Stimulated activated naive CD4-positive, alpha-beta T cell treated with Interleukin-2 at 50 U/mL for 16 hours (primary cell): ENCODE measurements at places on chromosomes 5 and 9.

DNA sequence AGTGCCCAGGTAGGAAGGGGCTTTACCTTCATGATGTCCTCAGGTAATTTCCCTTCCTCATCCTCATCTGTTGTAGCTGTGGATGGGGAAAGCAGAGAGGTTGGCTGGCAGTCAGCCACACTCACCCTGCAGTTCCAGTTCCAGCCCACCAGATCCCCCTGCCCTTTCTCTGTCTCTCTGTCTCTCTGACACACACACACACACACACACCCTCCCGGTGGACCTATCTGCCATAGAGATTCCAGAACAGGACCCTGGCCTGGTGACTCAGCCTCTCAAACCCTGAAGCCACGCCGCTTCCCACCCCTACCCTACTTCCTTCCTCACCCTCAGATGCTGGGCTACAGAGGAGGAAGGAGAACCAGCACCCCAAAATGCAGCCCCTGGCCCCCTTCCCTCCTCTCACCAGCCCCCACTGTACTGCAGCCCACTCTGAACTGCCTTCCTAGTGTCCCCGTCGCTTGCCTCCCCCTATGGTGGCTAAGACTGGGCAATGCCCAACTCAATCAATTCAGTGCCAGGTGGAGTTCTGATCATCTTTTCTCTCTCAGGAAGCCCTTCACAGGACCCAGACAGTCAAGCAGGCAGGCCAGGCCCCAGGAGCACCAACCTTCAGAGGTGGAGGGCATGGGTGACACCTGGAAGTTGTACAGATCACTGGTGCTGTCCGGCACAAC is 4.8 kb downstream of the IRF1 start:
- DNase-seq: no peak

GRCh38 chr5:58182287-58182841 is 277.5 kb downstream of the PLK2 start:
- DNase-seq: no peak

- no peak for DNase-seq
Measured at GRCh38 chr9:1550636-1551035, 464.5 kb upstream of the SMARCA2 start.

- DNase-seq: no peak
Measured at GRCh38 chr9:7186175-7186574, 428.4 kb downstream of the KDM4C start.

DNA sequence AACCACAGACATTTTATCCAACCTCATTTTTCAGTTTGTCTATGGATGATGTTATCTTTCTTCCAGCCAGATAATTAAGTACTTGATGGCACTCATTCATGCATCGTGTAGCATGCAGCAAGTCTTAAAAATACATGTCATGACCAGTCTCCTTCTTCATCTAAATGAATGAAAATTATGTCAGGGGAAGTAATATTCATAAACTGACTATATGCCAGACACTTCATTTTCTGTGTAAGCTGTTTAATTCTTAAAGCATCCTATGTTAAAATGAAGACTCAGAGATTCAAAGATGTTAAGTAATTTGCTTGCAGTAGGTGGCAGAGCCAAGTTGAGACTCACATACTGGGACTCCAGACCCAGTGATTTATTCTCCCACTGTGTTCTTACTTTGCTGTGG is 181.7 kb upstream of the CD180 start:
- DNase-seq: no peak

GRCh38 chr5:96256795-96257470 is 176.1 kb downstream of the PCSK1 start:
- no peak for DNase-seq

DNA sequence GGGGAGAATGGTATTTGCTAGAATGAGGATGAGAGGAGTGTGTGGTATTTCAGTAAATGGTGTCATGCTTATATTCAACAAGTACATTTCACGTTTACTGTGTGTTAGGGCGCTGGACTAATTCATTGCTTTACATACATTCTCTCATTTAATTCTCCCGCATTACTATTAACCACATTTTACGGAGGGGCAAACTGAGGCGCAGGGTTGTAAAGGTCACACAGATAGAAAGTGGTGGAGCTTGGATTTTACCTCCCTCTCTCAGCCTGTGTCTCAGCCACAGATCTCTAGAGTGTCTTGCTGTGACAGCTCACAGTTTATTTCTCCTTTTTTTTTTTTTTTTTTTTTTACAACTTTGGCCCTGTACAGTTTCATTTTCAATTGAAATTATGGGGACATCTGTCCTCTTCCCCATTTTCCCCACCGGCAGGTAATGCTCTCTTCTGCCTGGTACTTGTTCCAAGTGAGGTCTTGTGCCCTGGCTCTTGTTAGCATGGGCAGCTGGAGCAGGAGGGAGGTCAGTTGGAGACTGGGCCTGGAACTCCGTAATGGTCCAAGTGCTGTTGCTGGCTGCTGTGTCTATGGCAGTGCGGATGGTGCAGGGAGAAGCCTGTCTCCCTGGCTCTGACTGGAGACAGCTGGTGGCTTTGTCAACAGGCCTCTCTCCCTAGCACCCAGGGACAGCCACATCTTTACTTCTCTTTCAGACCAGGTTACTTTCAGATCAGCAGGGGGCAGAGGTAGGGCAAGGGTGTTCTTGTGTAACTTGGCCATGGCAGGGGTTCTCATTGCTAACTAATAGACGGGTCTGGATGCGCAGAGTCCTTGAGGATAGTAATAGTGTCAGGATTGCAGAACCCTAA is 20.5 kb upstream of the NDST1 start:
- no peak for DNase-seq

GRCh38 chr5:83149671-83150070 is 72.3 kb downstream of the XRCC4 start:
- DNase-seq: no peak

- no peak for DNase-seq
Measured at GRCh38 chr5:114977979-114978573, 191.6 kb downstream of the TRIM36 start.

- no peak for DNase-seq
Measured at GRCh38 chr5:58486290-58486689, 4.9 kb upstream of the GAPT start.

GRCh38 chr9:22211588-22212360 is 202.7 kb upstream of the CDKN2B start:
- no peak for DNase-seq

DNA sequence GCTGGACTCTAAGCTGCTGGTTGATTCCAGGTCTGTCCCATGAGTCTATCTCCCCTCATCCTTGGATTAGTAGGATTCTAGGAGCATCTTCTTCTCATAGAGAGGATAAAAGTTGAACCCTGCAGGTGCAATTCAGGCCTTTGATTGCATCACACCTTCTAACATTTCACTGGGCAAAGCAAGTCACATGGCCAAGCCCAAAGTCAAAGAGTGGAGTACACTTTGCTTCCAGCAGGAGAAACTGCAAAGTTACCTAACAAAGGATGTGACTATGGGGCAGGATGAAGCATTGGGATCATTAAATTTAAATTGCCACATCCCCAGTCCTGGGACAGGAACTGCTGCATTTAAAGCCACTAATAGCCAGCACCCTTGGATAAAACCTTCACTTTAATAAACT is 51.0 kb upstream of the EGFLAM start:
- DNase-seq: no peak

DNA sequence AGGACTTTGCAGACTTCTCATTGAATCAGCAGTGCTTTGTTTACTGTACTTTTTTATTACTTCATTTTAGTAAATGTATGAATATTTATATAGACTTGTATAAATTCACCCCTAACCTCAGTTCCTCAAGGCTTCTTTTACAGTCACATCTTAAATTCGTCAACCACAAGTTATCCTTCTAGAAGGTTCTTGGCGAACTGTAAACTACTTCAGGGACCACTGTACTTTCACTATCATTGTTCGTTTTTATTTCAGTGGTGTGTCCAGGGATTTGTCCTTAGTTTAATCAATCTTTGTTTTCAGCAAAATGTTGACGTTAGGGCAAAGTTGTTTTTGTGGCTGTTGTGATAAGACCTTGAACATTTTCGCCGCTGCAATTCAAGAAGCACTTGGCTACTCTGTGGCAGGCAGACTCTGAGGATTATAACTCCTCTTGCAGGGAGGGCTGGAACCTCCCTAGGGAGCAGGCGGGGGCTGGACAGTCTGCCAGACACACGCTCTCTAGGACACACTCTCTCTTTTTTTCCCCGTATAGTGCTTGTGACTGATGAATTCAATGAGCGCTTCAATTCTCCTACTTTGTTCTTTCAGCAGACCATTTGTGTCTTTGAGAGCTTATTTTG is 252.8 kb downstream of the FBXL7 start:
- no peak for DNase-seq

- peak; percentile 2 for DNase-seq
Measured at GRCh38 chr9:112443200-112443599, 43.4 kb upstream of the KIAA1958 start.

DNA sequence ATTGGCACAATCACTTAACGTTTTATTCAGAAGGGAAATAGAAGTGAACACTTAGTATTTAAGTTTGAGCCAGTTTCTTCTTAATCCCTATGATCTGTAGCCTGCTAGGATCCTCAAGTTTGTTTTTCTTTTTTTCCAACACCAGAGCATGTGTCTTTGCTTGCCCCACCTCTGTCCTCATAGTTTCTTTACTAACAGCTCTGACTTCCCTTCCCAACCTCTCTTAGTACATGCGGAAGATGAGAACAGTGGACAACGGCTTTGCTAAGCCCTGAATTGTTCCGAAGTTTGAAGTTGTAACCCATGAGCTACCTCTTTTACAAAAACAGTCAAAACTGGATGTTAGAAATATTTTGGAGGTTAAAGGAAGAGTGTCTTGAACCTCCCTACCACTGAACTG is 61.7 kb upstream of the TAF11L2 start:
- no peak for DNase-seq

DNA sequence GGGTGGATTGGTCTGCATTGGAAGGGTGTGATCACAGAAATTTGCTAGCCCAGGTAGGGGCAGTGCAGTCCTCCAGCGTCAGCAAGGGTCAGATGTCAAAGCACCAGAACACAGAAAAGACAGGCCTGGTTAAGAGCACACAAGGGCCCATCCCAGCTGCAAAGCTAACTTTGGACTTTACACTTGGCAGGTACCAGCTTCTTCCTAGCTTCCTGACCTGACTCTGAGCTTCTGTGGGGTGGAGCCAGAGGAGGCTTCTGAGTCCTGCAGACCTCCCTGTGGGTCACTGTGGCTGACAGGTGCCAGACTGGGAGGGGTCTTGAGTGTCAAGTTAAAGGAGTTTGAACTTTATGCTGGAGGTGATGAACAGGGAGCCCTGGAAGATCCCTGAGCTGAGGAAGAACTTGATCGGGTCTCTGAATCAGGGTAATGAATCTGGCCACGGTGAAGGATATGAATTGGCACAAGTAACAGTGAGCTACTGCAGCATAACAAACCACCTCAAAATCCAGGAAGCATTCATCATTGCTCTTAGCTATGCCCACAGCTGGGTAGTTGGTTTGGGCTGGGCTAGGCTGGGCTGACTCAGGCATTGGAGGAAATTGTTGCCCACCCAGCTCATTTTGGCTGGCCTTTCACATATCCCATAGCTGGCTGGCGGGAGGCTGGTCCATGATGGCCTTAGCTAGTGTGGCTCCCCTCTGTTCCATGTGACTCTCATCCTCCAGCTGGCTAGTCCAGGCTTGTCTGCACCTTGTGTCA is 63.4 kb downstream of the BARX1 start:
- no peak for DNase-seq

- no peak for DNase-seq
Measured at GRCh38 chr9:137756045-137756744, 121.4 kb upstream of the CACNA1B start.

- DNase-seq: peak; percentile 18
Measured at GRCh38 chr5:32443145-32443540, 1.4 kb downstream of the ZFR start.

- DNase-seq: no peak
Measured at GRCh38 chr9:123311250-123311752, 42.9 kb upstream of the STRBP start.

GRCh38 chr9:135664266-135664665 is 1.2 kb downstream of the LCN9 start:
- no peak for DNase-seq

DNA sequence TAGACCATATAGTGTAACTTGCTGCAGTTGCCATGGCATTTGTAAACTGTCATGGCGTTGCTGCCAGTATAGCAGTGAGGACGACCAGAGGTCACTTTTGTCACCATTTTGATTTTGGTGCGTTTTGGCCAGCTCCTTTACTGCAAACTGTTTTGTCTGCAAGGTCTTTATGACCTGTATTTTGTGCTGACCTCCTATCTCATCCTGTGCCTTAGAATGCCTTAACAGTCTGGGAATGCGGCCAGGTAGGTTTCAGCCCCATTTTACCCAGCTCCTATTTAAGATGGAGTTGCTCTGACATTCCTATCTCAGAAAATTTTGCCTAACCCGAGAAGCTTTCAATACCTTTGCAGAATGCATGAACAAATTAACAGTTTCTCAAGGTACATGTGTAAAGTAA is 914.4 kb upstream of the ACO1 start:
- no peak for DNase-seq

DNA sequence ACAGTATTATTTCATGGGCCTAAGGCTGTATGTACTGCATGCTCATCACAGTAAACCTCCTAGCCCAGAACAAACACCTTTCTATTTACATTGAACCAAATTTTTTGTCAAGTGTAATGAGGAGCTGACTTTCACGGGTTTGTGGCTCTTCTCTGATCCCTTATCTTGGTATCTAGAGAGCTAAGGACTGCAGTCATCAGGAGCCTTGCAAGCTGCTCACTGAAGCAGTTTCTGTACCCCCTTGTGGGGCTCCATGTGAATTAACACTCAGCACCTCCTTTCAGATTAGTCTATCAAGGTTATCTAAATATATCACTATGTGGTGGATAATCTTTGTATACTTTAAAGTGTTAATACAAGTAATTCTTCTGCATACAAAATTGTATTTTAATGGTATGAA is 108.2 kb downstream of the AUH start:
- DNase-seq: no peak

- DNase-seq: no peak
Measured at GRCh38 chr5:9376363-9377117, 169.3 kb downstream of the SEMA5A start.

DNA sequence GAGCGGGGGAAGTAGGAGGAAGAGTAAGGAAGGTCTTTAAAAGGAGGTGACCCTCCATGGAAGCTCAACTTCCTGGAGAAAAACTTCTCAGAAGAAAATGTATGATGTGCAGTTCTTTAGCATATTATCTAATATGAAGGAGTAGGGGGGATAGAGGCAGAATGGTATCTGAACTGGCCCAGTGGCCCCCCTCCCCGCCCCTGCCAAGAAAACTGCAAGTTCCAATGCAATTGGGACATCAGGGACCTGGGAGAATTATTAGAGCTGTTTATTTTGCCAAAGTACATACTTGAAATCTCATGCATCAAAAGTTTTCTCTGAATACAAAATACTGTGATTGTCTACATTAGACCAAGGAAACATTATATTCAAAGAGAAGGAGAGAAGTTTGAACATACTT is 40.6 kb upstream of the GAS1 start:
- no peak for DNase-seq

DNA sequence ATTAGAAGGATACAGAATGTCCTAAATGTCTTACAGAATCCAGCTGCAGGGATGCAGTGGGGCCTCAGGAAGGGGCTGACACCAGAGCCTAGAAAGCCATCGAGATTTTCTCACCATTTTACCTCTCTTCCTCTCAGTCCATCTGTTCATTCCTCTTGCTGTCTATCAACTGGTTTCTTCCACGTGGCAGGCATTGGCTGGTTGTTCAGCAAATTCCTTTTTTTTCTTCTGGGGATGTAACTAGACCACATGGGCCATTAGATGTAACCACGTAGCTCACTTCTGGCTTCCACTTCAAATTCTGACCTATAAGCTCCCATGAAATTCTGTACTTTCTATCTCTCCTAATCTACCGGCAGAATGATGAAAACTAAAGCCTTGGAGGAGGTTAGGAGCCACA is 93.6 kb upstream of the MTAP start:
- DNase-seq: no peak
